ENCODE measurements at places on chromosomes 2 and 18. TPM values are rescaled to one million over a fixed set of nuclear protein-coding genes. Genes with fewer than 3 reads are reported as not detected.

DNA sequence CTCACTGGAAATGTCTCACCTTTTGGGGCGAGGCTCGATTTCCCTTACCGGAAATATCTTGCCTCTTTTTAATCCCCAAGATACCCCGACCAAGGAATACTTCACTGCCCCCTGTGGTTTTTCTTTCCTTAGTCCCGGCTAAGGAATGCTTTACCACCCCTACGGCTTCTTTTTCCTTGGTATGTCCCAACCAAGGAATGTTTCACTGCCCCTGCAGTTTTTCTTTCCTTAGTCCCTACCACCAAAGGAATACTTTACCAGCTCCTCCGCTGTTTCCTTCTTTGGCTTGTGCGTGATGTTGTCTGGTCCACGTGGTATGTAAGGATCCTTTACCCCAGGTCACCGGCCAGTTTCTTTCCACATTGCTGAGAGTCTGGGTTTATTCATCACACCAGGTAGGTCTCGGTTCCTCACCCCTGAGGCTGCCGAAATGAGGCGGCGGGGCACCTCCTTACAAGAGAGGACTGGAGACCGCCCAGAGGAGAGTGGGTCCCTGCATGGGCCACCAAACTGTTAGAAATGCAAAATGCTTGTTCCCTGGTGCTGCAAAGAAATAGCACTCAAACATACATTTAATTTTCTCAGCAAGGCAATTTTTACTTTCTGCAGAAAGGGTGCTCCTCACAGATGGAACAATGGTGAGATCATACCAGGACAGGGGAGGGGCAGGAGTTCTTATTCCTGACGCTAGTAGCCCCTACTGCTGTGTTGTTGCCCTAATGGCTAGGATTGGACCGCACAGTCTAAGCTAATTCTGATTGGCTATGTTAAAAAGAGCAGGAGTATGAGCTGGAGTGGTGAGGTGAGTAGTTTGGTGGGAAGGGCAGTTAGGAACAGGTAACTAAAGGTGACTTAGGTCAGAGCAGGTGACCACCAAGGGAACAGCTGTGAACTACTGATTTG, 33.4 kb upstream of the CLASP1 start:
- no peak for DNase-seq

GRCh38 chr2:119366649-119367471, at the start of the genes C2orf76 and DBI:
TSS of gene C2orf76 (minus strand) at chr2:119366834. CDS start at chr2:119339959, 26,875 bp downstream.
TSS of gene DBI (plus strand) at chr2:119366977. CDS start at chr2:119367052, 75 bp downstream.
- DNase-seq: peak; percentile 98

DNA sequence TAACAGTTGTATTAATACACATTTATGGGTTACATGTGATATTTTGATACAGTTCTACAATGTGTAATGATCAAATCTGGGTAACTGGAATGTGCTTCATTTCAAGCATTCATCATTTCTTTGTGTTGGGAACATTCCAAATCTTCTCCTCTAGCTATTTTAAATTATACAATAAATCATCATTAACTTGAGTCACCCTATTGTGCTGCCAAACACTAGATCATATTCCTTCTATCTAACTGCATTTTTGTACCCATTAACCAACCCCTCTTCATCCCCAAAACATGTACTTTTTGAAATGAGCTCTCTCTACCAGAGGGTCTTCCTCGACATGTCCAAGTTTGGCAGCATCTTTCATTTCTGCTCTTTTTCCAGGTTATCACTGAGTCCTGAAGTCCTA, 81.1 kb upstream of the TTC39C start:
- DNase-seq: no peak

DNA sequence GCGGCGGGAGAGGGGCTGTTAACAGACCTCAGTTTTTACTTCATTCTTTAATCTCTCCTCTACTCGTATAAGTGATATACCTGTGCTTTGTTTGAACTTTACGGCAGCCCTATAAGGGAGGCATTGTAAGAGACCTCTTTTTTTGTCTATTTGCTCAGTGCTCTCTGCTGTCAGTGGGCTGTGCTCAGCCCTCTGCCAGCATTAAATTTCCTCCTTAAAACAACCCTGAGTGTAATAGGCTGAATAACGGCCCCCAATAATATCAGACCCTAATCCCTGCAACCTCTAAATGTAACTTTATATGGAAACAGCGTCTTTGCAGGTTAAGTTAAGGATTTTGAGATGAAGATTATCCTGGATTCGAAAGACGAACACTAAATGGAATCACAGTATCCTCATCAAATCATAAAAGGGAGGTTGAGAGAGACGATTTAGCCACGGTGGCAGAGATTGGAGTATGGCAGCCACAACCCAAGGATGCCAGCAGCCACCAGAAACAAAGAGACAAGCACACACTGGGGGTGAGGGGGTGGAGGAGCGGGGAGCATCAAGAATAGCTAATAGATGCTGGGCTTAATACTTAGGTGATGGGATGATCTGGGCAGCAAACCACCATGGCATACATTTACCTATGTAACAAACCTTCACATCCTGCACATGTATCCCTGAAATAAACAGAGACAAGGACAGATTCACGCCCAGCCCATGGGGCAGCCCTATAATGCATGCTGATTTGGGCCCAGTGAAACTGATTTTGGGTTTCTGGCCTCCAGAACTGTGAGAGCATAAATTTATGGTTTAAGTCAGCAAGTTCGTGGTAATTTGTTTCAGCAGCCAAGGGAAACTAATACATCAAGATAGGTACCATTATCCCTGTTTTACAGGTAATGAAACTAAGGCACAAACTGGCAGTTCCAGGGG, 894 bp upstream of the FARSB start:
- DNase-seq: peak; percentile 60

DNA sequence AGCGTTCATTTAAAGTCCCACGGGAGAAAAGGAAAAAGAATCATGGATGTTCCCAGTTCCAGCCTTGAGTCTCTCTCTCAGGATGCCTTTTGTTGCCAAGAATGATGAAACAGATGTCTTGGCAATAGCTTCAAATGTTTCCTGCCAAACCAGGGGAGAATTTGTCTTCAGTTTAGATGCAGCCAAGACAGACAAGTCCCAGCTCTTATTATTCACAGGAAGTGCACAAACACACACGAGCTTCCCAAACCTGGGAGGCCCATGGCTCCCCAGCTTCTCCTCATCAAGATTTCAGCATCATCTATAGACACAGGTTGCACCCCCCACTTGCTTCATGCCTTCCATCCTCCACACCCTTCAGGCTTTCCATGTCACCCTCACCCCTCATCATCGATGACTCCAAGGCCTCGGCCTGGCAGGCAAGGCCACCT, 45.9 kb downstream of the HS1BP3 start:
- no peak for DNase-seq

DNA sequence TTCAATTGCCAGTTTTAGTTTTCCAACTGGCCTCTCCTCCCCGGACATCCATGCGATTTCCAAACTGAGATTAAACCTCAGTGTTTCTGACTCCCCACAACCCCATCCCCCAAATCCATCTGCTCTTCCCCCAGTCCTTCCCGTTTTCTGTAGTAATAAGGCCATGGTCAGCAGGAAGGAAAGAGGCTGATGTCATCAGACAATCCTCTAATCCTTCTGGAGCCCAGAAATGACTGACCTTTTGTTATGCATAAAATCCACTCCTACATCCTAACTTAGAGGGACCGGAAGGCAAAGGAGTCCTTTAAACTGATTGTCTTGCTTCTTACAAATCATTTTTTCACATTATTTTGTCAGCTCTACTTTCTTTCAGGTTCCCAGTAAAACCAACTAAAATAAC, 155.8 kb downstream of the INO80D start:
- DNase-seq: no peak

DNA sequence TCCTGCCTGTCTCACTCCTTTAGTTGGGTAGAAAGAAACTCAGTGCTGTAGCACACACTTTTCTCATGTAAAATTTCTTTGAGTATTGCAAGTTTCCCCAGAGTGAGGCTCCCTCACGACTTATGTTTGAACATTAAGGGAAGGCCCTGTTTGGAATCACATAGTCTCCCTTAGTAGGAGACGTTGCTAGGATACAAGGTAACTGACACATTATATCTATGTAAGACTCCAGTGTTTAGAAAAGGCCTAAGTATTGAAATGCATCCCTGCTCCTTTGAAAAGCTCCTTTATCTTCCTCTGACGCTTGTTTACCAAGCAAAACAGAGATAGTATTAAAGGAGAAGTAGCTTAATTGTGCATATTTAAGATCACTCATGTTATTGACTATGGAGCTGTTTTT, 248.2 kb downstream of the PHLPP1 start:
- DNase-seq: no peak

DNA sequence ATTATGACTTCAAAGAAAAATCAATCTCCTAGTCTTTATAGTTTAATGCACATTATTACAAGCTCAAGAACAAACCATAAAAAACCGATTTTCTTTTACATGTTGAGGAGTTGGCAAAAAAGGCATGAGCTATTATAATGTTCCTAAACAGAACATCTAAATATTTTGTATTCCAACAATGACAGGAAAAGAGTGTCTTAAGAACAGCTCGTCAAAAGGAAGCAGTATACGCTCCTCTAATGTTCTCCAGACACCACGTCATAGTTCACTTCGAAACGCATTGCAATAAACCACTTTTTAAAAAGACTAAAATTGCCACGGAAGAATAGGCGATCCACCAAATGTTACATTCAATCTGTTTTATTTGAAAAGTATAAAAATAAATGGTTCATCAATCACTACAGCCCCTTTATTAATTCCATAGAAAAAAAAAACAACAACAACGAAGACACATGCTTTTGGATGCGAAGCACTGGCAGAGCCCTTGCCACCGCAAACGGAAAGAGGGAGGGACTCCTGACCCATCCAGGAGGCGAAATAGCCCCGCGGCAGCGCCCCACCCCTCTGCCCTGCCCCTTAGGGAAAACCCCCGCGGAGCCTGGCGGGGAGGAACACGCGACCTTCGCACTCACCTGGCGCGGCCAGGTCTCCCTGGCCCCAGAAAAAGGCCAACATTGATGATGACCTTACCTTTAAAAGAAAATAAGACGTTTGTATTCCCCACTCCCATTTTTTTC, 45.8 kb downstream of the MBP start:
- DNase-seq: no peak

DNA sequence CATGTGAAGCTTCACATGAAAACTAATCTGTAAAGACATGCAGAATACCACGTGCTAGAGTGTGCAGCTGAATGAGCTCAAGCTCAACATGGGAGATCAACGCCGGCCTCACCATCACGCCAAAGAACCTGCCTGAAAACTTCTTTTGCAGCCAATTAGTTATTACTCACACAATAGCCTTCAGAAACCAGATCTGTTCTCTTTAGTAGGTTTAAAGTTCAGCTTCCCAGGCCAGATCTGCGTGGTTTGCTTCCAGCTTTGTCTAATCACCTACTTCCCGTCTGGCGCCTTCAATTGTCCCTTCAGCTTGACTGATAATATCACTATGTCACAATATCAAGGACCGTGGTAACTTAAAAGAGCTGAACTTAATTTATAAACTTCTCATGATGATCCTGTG, 68.0 kb upstream of the ZNF236 start:
- no peak for DNase-seq

DNA sequence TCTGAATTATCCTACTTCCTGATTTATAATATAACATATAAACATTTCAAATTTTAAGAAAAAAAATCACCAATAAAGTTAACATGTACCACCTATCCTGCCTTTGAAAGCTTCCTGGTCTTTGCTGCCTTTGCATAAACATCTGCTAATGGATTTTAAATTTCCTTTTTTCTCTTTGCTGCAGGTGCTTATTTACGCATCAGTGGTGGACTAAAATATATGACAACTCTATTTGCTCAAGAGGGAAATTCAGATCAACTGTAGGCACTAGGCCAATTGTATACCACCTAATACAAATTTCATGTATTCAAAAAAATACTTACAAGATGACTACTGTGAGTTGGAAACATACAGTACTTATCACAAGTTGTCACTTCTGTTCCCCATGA, 57.2 kb downstream of the RAD51AP2 start:
- DNase-seq: no peak

GRCh38 chr2:46435796-46436360, 43.5 kb upstream of the TMEM247 start:
- no peak for DNase-seq

GRCh38 chr18:43392168-43392567, 114.9 kb upstream of the SYT4 start:
- no peak for DNase-seq

GRCh38 chr2:130977461-130978050, 115.7 kb downstream of the FAM168B start:
- DNase-seq: no peak

- no peak for DNase-seq
These were observed 46.7 kb downstream of the SCN3A start for GRCh38 chr2:165157160-165157559.

DNA sequence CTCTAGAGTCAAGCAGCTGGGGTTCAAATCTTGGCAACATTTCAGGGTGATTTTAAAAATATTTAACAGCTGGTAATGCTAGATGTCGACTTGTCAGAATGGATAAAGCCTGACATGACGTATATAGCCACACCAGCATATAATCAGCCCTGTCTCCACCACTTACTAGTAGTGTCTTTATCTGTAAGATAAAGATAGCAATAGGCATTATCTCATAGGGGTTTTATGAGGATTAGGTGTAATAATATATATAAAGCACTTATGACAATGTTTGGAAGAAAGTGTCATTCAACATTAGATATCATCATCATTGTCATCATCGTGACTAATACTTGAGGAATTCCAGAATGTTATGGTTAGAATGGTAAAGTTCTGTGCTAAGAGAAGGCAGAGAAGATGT, 369.0 kb upstream of the CWC22 start:
- DNase-seq: no peak

- no peak for DNase-seq
These were observed 1.4 kb downstream of the PPP4R1 start for GRCh38 chr18:9612977-9613376.

GRCh38 chr2:224062481-224063297, 23.6 kb upstream of the SERPINE2 start:
- DNase-seq: no peak

DNA sequence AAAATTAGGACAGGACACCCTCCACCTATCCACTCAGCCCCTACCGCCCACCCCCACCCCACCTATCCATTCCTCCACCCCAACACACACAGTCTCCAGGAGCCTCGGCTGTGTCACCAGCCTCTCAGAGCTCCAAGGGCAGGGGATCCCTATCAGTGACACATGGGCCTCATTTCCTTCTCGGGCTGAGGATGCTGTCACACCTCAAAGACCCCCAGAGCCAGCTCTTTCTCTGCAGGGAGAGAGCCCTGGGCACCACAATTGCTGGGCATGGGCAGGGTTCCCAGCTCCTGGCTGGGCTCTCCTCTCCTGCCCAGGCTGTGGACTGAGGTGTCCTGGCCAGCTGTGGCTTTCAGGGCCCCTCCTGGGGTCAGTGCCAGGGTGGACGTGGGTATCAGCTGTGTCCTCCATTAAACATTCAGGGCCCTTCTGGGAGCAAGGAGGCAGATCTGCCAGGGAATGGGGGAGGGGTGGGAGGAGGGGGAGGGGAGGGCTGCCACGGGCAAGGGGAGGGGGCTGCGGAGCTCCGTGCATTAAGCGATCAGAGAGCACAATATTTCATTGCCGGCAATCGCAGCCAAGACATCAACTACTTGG, 14.3 kb upstream of the ECEL1 start:
- no peak for DNase-seq

- no peak for DNase-seq
These were observed 36.4 kb downstream of the ATP6V1C2 start for GRCh38 chr2:10757814-10758286.

The TUBA3E gene
- not detected for total RNA-seq

The TCF23 gene
- not detected for total RNA-seq

The NPHP1 gene
- 0.21 TPM for total RNA-seq

The GMCL1 gene
- 28.0 TPM for total RNA-seq

The DIPK1C gene
- total RNA-seq: not detected

The DNAH6 gene
- 0.23 TPM for total RNA-seq

The FAM124B gene
- 0.64 TPM for total RNA-seq

The EVX2 gene
- not detected for total RNA-seq

The SLC19A3 gene
- total RNA-seq: not detected

The DSG3 gene
- not detected for total RNA-seq

The FBXO36 gene
- total RNA-seq: 0.71 TPM

The GALR1 gene
- not detected for total RNA-seq

The SOX11 gene
- not detected for total RNA-seq

The C2orf92 gene
- total RNA-seq: 16.9 TPM

All from activated CD4-positive, alpha-beta T cell treated with anti-CD3 and anti-CD28 coated beads, Interleukin-2, amount 10 ng/mL, durations not matched to agents 24 days and 14 days (primary cell).